ENCODE measurements at places on chromosomes 5 and 9. TPM values are rescaled to one million over a fixed set of nuclear protein-coding genes. Genes with fewer than 3 reads are reported as not detected.

Gene SPATA31E1
- total RNA-seq: not detected

Gene SUSD3
- not detected for total RNA-seq

Gene PTGS1
- total RNA-seq: 257 TPM

Gene FSD1L
- total RNA-seq: 6.0 TPM

Gene LCN15
- not detected for total RNA-seq

Gene ADAMTS6
- 90.7 TPM for total RNA-seq

Gene EGR1
- 7.8 TPM for total RNA-seq

Gene SHOC1
- under 0.01 TPM for total RNA-seq
